ENCODE measurements at places on chromosomes 16 and 17. TPM values are rescaled to one million over a fixed set of nuclear protein-coding genes. Genes with fewer than 3 reads are reported as not detected.
A peak's percentile ranks its signal among the peaks of the same experiment; 100 is the strongest.

DNA sequence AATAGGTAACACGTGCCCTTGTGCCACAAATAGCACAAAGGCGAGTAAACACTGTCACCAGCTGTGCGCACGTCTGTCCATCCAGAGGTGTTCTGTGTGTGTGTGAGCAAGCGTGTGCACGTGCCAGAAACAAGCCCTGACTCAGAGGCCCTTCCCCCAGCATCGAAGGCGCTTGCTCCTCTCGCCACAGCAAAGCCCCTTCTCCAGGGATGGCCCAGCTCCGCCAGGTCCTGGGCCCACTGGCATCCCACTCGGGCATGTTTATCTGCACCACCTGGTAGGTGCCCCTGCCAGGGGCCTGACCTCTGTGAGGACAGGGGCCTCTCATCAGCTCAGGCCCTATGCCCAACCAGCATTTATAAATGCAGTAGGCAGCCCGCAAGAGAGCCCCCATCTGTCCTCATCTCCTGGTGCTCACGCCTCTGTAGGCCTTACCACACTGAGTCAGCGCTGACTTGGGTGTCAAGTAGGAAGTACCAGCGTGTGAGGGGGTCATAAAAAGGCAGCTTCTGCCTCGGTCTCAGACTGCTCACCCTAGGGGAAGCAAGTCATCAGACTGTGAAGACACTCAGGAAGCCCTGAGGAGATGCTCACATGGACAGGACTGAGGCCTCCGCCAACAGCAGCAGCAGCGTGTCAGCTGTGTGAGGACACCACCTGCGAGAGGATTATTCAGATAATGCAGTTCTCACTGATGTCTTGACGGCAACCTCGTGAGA lies 10.8 kb downstream of the TMEM235 start:
- H3K27ac ChIP-seq, result no peak overlapping the region
- H3K4me1 ChIP-seq, result no peaks in the 10 kb centered on the region
- H3K36me3 ChIP-seq, result no peaks in the 10 kb centered on the region
- DNase-seq, result no peak
- H3K27me3 ChIP-seq, result peaks cover 3% of the 10 kb centered on the region
- H3K4me3 ChIP-seq, result no peak overlapping the region

GRCh38 chr17:15777297-15777696 lies 45.2 kb downstream of the TBC1D26 start:
- no peak for DNase-seq
- peaks cover 25% of the 10 kb centered on the region for H3K27me3 ChIP-seq
- no peak overlapping the region for H3K4me3 ChIP-seq
- H3K36me3 ChIP-seq, result no peaks in the 10 kb centered on the region

GRCh38 chr17:48583708-48584222 lies 5.6 kb upstream of the HOXB4 start:
- peak overlapping the region; percentile 11 for H3K4me3 ChIP-seq
- no peak for DNase-seq
- H3K4me1 ChIP-seq, result peaks cover 76% of the 10 kb centered on the region

- H3K4me1 ChIP-seq, result peaks cover 24% of the 10 kb centered on the region
- no peak for DNase-seq
- H3K27ac ChIP-seq, result no peak overlapping the region
- no peak overlapping the region for H3K4me3 ChIP-seq
- no peaks in the 10 kb centered on the region for H3K36me3 ChIP-seq
These were observed 74.2 kb upstream of the MED9 start for GRCh38 chr17:17402558-17402957.

The STAT5B gene
- 189 TPM for total RNA-seq

The NPIPB2 gene
- total RNA-seq, result 10.7 TPM
